HS-5 (cell line): ENCODE measurements at places on chromosomes 12 and 14.

DNA sequence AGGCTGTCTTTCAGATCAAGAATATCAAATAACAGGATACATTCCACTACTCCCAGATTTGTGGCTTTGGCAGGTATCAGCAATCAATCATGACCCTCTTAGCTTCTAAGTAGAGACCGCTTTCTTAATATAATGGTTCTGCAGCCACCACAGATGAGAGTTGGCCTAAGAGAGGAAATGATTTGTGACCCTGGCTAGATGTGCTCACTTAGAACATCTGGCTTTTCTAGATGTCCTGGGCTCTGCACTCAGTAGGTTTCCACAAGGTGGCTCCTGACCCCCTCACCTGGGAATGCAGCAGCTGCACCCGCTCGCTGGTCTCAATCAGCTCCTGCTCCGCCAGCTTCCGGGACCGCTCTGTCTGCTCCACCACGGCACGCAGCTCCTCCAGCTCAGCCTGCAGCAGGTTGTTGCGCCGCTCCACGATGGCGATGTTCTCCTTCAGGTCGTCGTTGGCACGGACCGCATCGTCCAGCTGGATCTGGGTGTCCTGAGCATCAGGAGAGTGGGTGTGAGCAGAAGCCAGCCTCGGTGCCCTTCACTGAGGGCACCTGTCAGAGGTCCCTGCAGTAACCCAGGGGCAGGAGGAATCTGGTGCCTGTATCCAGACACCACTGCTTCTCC is 8.9 kb downstream of the CMTM5 start:
- no peak for DNase-seq

DNA sequence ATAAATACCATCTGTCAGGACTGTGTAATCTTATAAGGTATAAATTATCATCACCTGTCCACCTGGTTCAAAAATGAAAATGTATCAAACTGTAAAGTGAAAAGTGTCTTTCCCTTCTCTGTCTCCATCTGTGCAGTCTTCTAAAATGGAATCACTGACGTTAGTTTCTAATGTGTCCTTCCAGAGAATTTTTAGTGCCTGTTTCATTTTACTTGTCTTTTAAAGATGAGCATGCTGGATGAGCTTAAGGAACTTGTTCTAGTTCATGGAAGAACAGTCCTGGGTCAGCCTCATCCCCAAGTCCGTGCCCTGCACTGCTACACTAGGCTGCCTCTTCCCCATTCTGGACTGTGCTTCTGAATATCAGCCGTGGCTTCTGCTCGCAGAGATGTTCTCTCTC is 5.4 kb upstream of the NT5DC3 start:
- no peak for DNase-seq

DNA sequence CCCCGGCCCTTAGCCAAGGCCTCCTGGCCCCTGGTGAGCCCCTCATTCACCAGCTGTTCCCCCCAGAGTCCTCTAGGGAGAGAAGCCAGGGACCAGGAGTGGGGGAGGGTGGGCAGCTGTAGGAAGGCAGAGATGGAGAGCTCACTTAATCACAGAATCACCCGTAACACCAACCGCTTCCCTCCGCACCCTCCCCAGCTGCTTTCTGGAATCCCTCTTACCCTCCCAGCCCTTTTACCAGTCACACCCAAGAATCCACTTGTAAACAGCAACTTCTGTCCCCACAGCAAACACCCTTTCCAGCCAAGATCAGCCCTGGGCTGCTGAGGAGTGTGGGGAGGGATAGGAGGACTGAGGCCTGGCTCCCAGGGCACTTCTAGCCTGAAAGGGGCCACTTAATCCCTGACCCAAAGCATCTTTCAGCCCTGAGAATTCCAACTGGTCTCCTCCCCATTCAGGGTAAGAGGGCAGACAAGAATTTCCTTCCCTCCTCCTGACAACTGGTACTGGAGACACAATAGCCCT is 18.8 kb downstream of the NCKAP5L start:
- DNase-seq = no peak

DNA sequence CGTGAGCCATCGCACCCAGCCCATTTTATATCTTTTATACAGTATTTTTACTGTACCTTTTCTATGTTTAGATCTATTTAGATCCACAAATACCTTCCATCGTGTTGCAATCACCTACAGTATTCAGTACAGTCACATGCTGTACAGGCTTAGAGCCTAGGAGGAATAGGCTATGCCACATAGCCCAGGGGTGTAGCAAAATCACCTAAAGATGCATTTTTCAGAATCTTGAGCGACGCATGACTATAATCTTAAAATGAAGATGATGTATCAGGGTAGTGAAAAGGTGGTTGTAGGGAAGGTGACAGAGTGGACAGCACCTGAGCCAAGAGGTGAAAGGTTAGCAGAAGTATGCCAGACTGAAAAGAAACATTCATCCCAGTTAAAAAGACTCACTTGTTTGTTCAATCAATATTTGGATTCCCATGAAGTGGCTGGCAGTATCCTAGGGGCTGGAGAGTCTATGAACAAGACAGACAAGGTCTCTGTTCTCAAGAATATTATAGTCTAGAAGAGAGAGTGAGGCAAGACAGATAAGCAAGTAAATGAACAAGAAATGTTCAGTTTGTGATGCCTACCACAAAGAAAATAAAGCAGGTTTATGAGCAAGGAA is 3.6 kb downstream of the SPRING1 start:
- DNase-seq = no peak

DNA sequence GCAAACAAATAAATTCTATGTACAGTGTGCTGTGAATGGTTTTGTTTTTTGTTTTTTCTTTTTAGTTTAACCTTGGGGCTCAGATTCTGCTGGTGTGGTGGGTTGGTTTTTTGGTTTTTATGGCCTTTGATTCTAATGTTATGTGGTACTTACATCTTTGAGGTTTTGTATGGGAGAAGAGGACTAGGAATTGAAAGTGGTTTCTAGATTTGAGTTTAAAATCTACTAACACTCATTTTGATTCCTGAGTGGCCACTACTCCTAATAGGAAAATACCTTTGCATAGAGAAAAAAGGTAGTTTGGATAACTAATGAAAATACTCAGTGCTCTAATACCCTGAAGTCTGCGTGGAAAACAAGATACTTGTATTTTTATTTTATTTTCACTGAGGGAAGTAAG is 137.7 kb downstream of the MON2 start:
- DNase-seq = no peak

DNA sequence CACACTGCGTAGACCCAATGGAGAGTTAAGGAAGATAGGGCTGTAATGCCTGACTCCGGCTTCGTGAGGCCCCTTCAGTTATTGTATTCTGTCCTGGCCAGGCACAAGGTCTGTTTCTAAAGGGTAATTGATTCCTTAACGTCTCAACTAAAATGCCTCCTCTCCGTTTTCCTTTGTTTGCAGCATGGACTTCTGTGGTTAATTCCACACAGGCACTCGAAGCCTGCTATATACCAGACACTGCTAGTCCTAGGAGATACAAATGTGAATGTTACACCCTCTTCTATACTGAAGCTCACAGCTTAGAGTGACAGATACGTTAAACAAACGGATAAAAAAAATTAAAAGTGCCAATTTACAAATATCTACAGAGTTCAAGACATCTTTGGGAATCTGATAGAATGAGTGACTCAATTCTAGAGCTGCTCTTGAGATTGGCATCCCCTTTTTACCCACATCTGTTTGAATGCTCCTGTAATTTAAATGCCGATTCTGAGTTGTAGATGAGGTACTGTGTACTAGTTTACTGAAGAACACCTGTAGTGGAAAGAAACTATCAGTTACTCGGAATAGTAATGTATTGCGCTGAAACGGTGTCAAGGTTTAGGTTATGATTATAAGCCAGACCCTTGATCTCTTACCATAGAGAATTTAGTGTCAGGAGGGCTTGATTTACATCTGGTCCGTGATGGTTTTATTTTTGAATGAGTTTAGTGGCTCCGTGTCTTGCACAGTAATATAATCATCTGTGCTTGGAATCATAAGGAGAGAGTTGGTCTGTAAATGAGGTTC is 784 bp downstream of the PSMA6 start:
- no peak for DNase-seq

- no peak for DNase-seq
Measured at GRCh38 chr12:99024870-99025269, 379.8 kb downstream of the APAF1 start.

GRCh38 chr12:46493150-46493833 is 120.7 kb upstream of the SLC38A2 start:
- DNase-seq = no peak

DNA sequence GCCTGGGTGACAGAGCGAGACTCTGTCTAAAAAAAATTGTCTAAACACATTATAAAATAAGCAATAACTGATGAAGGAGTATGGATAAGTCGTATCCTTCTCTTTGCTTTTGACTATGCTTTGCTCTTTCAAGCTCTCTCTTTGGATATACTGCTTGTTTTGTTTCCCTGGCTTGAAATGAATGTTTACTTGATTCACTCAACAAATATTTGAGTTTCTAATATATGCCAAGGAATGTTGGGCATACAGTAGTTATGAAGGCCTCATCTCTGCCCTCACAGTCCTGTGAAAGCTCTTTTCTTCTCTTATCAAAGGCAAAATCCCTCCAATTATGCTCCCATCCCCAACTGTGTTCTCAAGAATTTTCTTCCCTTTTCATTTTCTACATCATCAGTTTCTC is 123.5 kb downstream of the PTPRR start:
- no peak for DNase-seq

- DNase-seq = no peak
Measured at GRCh38 chr12:15770021-15770420, 19.2 kb downstream of the EPS8 start.

- DNase-seq = no peak
Measured at GRCh38 chr12:32693036-32693435, 13.9 kb downstream of the DNM1L start.

- no peak for DNase-seq
Measured at GRCh38 chr12:111441107-111441928, 35.6 kb downstream of the SH2B3 start.

GRCh38 chr12:89155826-89156225 is 196.5 kb downstream of the DUSP6 start:
- no peak for DNase-seq

GRCh38 chr14:76882651-76883050 is 56.4 kb downstream of the LRRC74A start:
- DNase-seq = no peak

DNA sequence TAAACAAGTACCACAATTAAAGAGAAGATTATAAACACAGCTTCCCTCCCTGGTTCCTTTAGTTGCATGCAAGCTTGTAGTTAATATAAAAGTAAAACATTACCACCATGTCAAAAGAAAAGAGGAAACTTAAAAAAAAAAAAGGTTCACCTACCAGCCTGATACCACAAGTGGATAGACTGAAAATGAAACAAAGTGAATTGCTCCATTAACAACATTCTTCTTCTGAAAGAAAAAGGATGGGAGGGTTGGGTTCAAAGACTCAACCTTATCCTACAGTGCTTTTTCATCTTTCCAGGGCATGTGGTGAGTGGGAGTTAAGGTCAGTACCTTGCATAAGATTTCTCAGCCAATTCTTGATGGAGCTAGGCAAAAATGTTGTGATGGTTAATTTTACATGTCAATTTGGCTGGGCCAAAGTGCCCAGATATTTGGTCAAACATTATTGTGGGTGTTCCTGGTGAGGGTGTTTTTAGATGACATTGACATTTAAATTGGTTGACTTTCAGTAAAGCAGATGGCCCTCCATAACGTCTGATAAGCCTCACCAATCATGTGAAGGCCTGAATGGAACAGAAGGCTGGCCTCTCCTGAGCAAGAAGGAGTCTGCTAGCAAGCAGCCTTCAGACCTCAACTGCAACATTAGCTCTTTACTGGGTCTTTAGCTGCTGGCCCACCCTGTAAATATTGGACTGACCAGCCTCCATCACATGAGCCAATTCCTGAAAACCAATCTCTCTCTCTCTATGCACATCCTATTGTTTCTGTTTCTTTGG is 28.8 kb downstream of the VCPKMT start:
- no peak for DNase-seq

GRCh38 chr12:42524716-42525115 is 64.8 kb downstream of the PRICKLE1 start:
- DNase-seq = no peak

GRCh38 chr12:83114966-83115365 is 428.3 kb downstream of the TMTC2 start:
- no peak for DNase-seq

DNA sequence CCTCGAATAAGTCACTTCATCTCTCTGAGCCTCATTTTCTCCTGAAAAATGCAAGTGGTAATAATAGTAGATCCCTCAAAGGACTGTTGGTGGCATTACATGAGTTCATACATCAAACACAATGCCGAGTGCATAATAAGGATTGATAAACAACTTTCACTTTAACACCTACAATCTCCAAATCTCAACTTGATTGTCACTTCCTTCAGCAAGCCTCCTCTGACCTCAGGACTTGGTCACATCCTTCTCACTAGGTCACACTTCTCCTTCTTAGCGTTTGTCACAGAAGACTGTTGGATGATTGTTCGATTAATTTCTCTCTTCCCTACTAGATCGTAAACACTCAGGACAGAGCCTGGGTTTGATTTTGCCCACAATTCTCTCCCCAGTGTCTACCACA is 7.9 kb upstream of the PRKAB1 start:
- no peak for DNase-seq

- DNase-seq = no peak
Measured at GRCh38 chr14:54123841-54124240, 167.2 kb upstream of the BMP4 start.

GRCh38 chr12:97466000-97466399 is 3.4 kb downstream of the RMST start:
- DNase-seq = no peak
